ENCODE measurements at places on chromosomes 5 and 9.
A peak's percentile ranks its signal among the peaks of the same experiment; 100 is the strongest.

DNA sequence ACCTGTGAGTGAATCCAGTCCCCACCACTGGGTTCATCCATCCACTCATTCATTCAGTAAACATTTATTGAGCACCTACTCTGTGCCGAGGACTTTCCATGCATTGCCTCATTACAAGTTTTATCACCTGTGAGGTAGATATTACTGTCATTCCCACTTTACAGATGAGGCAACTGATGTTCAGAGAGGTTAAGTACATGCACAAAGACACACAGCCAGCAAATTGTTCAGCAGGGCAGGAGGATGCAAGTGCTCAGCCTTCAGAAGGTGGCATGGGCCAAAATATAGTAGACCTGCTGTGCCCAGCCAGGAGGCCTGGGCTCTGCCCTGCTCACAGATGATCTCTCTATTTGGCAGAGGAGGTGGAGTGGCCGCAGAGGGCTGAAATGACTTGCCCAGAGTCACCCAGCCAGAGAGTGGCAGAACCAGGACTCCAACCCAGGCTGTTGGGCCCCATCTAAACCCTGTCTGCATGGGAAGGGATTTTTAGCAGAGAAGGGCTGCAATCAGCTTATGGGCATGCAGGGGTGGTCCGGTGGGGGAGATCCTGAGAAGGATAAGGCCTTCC is 7.6 kb upstream of the NEURL1B start:
- no peak for DNase-seq

GRCh38 chr5:134798468-134798867 is 39.9 kb downstream of the DDX46 start:
- no peak for DNase-seq

DNA sequence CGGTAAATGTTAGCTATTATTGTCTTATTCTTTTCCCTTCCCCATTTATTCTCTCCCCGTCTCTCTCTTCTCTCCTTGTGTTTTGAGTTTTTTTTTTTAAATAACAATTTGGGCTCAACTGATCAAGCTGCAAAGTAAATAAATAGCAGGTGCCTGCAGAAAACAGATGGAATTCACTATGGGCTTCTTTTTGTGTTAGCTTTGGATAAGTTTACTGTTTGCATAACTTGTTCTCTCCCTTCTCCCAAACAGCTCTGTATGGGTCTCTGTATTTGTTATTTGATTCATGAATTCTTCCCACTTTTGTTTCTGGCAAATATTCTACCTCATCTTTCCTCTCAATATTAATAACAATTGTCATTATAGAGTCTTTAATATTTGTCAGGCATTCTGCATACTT is 111.8 kb upstream of the ASTN2 start:
- DNase-seq = no peak

DNA sequence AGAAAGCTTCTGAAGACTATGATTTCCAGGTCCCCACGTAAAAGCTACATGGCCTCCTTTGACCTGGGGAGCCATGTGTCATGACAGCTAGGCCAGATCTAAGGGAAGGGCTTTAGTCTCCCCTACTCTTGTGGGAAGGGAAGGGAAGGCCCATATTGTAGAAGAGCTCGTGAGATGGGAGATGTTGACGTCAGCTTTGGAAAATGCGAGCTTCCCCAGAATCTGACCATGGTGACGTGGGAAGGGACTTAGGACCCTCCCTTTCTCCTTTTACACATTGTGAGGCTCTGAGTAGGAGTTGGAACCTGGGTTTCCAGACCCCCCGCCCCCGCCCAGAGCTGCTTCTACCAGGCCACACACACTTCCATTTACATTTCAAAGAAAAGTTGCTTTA is 165.5 kb downstream of the SYK start:
- DNase-seq = no peak

DNA sequence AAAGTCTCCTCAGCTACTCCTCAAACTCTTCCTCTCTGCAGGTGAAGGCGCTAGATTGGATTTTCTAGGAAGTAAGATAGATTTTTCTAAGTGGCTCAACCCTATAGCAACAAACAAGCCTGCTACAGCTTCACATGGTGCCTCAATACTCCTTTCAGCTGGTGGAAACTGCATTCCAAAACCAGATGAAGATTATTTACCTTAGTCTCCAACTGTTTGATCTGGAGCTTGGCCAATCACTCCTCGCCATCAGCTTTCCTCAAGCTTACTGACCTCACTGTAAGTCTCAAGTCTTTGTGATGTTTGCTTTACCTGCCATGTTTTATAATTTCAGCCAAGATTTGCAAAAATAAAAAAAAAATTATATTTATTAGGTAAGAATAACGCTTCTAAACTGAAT is 622.4 kb downstream of the CHSY3 start:
- DNase-seq = no peak

DNA sequence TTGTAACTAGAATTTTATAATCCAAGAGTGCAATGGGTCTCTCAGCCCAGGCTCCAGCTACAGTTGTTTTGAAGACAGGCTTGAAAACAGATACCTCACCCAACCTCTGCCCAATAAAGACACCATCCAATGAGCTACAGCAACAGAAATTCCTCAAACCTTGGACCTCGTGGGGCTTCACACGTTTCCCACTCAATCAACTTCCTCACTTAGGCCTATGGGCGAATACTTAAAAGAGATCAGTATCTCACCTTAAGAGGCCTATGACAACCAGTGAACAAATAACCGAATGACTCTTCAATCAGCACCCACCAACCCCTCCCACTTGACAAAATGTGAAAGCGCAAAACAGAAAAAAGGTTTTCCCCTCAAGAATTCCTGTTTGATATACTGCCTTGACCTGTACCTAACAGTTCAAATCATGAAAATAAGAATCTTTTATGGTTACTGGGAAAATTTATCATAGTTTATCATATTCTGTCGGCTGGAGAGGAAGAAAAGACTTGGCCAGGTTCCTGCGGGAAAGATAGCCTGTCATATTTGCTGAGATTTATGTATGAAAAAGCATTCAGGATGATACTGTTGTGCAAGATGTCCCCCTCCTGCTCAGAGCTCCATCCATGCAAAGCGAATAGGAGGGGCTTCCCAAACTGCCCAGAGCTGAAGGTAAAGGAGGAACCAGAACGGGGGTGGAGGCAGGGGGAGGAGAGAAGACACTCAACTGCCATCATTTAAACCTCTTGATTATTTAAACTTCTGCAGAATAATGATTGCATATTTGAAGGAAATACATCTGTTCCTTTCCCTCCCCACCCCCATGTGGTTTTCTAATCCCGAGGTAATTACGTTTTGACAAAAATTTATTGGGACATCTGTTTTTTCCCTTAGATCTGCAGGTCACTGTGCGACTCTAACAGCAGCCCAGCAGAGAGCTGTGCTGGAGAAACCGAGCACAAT is 256.3 kb downstream of the NFIB start:
- no peak for DNase-seq

- no peak for DNase-seq
These were observed 453 bp downstream of the CPEB4 start for GRCh38 chr5:173888473-173889131.

GRCh38 chr5:53678981-53679660 is 118.7 kb downstream of the NDUFS4 start:
- no peak for DNase-seq

DNA sequence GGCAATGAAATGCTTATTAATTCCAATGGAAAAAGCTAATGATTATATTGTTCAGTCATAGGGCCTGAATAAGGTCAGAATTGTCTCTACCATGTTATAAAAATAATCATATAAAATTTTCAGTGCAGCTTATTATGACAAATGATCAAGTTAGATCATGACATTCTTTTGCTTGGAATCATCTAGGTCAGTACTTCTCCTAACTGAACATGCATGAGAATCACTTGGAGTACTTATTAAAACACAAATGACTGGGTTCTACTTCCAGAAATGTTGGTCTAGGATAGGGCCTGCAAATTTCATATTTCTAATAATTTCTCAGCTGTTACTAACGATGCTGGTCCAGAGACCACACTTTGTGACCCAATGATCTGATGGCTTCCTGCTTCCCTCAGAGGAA is 806.0 kb upstream of the ZNF608 start:
- no peak for DNase-seq

DNA sequence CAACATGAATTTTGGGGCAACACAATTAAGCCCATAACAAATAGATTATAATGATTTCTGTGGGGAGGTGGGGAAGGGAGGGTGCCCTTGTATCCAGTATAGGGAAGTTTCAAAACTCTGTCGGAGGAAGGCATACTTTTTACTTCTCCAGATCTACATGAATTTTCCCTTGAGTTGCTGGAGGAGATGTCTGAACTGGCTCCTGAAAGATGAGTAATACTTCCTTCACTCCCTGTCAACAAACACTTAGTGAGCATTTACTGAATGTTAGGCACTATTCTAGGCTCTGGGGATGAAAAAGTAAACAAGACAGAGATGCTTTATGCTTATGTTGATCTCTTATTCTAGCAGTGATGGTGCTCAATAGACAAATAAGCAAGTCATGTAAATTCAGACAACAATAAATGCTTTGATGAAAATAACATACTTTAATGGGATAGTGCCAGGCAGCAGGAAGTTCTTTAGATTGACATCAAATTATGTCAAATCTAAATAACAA is 197.9 kb upstream of the ANKH start:
- DNase-seq = no peak

- DNase-seq = no peak
These were observed 241.5 kb downstream of the NR3C1 start for GRCh38 chr5:143161885-143162540.

- DNase-seq = no peak
These were observed 130.6 kb upstream of the PDE4D start for GRCh38 chr5:60024104-60024503.

DNA sequence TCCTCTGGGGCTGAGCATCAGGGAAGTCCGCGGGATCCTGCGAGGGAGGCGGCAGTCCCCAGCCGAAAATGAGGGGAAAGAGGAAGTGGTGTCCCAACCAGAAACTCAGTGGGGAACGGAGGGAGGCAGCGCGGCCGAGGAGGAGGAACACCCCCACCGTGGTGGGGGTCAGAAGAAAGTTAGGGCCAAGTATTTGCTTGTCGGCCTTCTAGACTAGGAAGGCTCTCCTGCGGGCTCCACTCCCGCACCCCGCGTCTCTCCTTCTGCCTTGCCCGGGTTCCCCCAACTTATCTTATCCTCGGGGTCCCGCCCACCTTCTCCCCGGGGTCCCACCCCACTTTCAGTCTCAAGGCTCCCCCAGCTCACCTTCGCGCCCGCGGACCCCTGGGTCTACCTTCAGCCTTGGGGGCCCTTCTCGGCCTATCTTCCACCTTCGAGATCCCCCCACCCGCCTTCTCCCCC is 557 bp upstream of the PHF2 start:
- no peak for DNase-seq

DNA sequence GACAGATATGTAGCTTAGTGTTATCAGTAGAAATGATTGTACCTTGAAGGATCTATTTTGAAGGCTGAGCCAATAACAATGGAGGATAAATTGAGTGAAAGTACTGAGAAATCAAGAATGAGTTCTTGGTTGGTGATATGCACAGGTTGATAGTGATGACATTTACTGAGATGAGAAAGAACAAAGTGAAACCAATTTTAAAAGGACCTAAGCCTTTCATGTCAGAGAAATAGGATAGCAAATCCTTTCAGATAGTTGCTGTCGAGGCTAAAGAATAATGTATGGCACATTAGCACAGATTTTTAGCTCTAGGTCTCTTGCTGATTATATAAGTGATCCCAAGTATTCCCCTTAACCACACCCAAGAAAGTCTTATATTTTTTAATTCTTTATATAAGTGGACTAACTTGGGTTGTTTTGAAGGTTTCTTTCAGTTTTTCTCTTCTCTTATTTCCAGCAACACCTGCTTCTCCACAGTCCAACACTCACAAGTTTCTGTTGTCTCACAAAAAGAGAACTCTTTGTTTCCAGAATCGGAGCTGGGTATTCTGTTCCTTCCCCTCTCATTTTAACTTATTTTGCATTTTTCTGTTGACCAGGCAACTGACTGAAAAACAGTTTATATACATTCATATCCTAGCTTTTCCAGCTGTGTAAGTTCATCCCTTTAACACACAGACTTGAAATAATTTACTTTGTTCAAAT is 286.9 kb upstream of the ATP10B start:
- no peak for DNase-seq

GRCh38 chr5:141208478-141208877 is at the start of gene PCDHB12:
Gene PCDHB12 (plus strand): TSS chr5:141208719. CDS start chr5:141208908, 189 bp downstream.
- DNase-seq = no peak

DNA sequence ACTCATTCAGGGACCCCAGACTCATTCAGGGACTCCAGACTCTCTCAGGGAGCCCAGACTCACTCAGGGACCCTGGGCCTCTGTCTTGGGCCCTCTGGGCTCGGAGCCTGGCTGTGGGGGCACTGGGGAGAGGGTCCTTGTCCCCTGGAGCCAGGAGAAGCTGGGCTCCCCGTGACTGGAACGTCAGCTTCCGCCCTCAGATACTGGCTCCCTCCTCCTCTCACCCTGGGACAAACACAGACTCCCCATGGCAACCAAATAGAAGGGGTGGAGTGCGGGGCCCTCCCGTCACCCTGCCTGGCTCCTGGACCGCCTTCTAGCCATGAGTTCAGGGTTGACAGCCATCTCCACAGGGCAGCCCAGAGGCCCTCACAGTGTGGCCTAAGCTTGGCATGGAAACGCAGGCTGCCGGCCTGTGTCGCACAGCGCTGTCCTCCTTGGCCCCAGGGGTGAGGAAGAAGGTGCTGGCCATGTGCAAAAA is 27.6 kb downstream of the ZDHHC11B start:
- peak; percentile 80 for DNase-seq

DNA sequence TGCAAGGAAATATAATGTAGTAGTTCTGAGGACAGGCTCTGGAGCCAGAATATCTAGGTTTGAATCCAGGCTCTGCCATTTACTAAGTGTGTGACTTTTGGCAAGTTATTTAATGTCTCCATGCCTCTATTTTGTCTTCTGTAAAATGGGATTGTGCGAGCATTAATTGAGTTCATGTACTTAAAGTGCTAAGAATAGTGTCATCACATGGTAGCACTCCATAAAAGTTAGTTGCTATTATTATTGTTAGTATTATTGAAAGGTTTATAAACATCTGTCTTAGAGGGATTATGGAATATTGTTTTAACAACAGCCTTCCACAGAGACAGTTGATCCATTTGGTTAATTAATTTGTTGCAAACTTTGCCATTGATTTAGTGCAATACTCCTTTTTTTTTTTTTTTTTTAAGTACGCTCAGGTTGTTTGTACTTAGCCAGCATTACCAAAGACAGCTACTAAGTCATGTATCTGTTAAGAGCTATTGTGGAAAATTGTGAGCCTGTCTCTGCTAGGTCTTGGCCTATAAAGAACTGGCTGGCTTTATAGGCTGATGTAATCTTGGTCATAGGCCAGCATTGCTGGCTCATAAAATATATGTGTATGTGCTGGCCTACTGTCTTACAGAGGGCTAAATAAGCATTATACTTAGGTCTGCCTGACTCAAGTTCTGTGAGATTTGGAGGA is 174.7 kb downstream of the WDR70 start:
- no peak for DNase-seq

- no peak for DNase-seq
These were observed 235.7 kb upstream of the ADAMTSL1 start for GRCh38 chr9:18238254-18238653.
